ENCODE measurements at places on chromosomes 1 and 21.

DNA sequence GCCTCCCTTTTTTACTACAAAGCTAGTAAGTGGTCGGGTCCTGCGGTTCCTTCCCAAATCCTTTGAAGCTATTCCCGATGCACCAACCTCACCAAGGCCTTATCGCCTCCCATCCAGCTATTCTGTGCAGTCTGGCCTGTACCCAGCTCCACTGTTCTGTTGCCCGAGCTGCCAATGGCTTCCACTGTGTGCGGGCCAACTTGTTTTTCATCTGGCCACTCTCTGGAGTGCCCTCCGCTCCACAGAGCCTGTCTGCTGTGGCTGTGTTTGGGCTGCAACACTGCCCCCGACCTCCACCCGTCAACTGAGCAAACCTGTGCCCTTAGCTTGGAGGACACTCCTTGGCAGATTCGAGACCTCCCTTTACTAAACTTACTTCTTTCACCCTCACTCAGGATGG is 125.0 kb downstream of the KIAA0319L start:
- DNase-seq, result no peak

DNA sequence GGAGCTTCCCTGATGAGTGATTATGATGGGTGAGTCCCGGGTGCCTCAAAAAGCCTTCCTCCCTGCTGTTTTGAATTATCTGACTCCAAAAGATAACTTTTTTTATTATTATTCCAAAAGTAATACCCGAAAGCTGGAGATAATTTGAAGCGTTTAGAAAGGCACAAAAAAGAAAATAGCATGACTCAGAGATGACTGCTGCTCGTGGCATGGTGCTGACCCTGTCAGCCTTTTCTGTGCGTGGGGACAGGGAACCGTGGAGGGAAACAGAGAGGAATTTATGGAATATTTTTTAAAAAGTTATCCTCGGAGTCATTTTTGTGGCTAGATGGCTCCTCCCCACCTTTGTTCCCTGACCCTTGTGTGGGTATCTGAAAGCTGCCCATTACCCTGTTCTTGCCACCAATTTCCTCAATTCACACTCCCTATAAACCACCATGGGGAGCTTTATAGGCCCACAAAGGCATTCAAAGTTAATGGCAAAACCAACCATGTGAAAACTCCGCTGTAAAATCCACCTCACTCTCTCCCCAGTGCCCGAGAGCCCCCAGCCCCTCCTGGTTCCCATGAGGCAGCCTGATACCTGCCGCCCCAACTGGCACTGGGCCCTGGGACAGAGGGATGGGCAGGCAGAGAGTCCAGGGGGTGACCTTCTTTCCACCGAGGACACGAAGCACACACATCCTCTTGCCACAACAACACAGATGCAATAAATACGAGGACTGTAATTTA is 37.5 kb downstream of the IGSF21 start:
- no peak for DNase-seq

GRCh38 chr1:112713466-112714312 is 1.4 kb downstream of the PPM1J start:
- DNase-seq, result no peak

- DNase-seq, result no peak
Measured at GRCh38 chr1:172179918-172180317, 240.6 kb upstream of the C1orf105 start.

- no peak for DNase-seq
Measured at GRCh38 chr1:215710036-215710898, 143.2 kb downstream of the KCTD3 start.

DNA sequence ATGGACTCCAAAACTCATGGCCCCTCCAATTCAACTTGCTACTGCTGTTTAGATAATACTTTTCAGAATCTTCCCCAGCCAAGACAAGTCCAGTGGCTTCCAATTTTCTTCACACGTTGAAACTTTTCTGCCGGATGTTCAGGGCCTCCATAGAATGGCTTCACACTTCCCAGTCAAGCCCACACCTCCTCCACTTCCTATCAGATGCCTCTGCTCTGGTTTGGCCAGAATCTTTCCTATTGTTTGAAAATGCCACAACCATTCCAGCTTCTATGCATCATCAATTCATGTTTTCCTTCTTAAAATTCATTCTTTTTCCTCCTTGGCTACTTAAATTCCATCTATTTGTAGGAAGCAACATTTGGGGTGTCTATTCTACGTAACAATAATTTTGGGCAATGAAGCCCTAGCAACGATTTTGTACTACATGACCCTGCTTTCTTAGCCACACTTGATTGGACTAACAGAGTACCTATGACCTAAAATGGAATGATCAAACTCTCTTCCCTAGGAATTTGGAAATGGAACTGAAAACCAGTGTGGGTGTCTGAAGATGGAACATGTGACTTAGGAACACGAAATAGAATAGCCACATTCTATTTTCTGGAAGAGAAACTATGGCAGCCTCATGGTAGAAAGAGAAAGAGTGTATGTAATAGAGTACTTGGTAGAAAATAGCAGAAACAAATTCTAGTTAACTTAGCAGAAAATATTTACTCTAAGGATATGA is 74.1 kb upstream of the CNIH3 start:
- DNase-seq, result no peak

DNA sequence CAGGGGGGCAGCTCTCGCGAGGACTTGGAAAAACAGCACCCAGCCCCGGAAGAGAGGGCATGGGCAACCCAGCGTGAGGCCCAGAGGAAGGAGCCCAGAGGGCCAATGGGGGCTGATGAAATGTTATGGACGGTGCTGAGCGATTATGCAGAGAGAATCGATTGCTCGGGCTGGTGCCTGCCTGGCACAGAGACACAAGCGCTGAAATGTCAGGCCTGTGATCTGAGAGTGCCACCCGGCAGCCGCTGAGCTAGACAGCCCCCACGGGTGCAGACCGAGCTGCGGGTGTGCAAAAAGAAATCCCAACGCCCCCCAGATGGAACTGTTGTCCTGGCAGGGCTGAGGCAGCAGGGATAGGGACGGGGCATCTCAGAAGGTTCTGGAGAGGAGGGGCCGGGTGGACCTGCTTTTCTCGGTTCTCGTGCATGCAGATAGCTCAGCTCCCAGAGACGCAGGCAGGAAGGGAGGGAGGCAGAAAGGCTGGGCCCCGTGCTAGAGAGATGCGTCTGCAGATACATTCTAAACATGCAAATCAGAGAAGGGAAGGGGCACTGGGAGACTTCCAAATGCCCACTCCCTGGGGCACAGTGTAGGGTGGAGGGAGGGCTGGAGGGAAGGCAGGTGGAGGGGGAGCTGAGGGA is 41.5 kb downstream of the TAS1R2 start:
- DNase-seq, result no peak

GRCh38 chr1:164628772-164629171 is 69.8 kb downstream of the PBX1 start:
- no peak for DNase-seq

DNA sequence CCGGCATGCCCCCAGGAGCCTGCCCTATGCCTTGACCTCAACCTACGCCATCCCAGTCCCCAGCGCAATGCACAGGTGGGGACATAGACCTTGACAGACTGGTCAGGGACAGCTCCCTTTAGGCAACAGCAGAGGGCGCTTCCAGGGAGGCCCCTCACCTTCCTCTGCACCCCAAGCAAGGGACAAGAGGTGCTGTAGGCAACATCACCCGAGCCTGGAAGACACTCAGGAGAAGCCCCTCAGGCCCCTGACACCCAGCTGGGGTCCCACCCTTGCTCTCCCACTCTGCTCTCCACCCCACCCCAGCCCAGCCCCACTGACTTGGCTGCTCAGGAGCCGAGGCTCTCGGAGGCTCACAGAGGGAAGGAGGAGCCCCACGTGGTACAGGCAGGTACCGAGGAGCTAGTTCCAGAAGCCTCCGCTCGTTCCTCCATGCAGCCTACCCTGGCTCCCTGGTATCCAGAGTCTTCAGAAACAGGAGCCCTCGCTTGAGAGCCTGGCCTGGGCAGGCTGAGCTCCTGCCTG is 2.4 kb upstream of the WNT3A start:
- no peak for DNase-seq

GRCh38 chr1:182643699-182644098 is 39.5 kb upstream of the RGS16 start:
- DNase-seq, result no peak

DNA sequence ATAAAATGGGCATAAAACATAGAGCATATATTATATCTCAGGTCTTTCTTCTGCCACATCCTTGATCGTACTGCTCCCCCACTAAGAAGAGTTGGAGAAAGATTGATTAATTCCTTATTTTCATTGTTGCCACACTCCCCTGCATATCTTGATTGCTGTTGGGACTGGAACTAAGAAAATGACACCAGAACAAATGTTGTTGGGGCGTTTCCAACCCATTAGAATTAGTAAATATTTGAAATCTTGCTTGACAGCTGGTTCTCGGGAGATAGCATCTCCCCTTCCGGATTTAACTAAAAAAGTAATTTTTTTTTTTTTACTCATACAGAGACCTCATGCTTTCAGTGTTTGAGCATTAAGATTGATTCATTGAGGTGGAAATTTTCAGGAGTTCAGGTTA is 493.0 kb upstream of the PLXNA2 start:
- DNase-seq, result no peak

GRCh38 chr1:30320581-30320890 is 402.8 kb downstream of the MATN1 start:
- no peak for DNase-seq

DNA sequence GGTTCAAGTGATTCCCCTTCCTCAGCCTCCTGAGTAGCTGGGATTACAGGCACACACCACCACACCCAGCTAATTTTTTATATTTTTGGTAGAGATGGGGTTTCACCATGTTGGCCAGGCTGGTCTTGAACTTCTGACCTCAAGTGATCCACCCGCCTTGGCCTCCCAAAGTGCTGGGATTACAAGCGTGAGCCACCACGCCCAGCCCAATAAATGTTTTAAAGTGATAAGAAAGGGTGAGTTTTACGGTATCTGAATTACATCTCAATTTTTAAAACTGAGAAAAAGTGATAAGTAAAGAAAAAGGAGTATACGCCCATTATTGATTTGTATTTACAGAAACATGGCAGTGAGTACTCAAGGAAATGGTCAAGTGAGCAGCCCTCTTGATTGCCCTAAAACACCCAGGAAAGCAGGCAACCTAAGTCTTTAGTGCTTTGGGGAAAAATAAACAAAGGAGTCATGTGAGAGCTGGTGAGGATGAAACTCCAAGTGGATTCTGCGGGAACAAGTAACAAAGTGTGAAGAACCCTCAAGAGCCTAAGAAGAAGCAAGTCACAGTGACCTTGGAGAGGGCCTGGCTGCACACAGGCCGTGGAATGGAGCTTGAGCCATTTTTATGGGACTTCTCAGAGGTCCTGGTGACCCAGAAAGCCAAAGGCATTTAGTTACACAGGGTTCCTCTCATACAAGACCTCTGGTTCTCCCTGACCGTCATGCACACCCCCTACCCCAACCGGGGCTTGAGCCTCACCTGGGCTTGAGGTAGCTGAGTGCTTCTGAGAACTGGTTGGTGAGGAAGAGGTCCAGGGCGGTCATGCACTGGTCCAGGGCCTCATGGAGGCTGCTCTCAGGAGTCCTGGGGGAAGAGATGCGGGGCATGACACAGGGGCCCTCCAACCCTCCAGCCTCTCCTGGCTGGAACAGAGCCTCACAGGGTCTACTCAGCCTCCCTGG is 9.1 kb downstream of the TTC39A start:
- DNase-seq, result no peak

DNA sequence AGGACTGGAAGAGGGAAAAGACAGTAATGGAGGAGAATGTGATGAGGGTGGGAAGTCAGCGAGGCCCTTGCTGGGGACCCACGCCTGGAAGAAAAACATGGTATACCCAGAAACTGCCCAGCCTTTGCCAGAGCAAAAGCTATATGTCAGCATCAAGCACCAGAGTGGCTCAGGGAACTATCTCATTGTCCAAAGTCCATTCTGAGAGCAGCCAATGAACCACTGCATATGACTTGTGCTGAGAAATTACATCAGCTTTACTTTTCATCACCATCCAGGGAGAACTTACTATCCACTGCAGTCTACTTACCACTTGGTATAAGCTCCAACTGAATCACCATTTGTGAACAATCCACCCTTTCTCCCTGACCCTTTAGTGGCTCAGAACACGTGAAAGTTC is 148.1 kb downstream of the TTLL7 start:
- no peak for DNase-seq

- DNase-seq, result peak; percentile 50
Measured at GRCh38 chr21:30839304-30839703, 9.7 kb upstream of the KRTAP7-1 start.

GRCh38 chr1:32115496-32115895 is 7.6 kb downstream of the KPNA6 start:
- DNase-seq, result no peak

- peak; percentile 91 for DNase-seq
Measured at GRCh38 chr1:16226490-16227179, 10.3 kb downstream of the CPLANE2 start.

DNA sequence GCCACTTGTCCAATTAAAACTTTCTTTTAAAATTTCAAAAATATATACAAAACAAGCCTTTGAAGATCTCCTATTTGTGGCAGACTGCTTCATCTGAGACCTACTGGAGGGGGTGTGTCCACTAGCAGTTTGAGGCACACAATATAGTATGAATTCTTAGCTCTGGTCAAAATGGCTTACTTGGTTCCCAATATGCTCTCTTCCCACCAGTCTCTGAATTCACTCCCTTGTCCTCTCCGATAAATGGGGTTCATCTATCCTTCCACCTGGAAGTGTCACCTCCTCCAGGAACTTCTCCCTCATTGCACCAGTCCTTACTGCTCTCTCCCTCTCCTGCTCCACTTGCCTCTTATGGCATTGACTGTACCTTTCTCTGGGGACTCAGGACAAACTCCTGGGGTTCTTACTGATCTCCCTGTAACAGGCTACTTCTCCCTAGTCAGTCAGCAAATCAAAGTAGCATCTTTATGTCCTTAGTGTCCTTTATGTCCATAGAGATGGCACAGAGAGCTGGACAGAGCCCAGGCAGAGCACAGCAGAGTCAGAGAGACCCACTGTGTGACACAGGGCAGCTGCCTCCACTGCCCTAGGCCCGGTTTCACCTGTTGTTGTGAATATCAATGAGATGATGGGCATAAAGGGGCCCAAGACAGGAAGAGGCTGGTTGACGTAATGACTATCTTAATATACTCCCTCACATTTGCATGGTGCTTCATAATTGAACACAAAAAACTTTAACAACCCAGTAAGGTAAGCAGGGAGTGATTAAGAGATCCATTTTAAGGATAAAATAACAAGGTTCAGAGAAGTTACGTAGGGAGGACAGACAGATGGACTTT is 3.6 kb downstream of the ASAP3 start:
- DNase-seq, result no peak

- no peak for DNase-seq
Measured at GRCh38 chr21:45855248-45855811, 126.2 kb upstream of the COL6A1 start.

DNA sequence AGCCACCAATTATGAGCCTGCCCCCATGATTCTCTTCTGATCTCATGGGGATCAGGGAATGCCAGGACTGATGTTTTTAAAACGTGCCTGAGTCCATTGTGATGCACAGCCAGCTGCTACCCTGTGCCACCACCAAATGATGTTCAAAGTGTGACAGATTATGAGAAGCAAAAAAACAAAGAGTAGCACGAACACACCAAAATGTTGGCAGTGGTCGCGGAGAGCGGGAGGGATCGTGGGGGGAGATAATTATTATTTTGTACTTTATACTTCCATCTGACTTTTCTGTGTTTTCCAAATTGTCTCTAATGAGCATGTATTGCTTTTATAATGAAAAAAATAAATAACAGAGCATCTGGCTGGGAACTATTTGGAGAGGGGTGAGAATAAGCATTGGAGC is 50.5 kb downstream of the EPHB2 start:
- no peak for DNase-seq

Measured in right cardiac atrium (tissue), 5 donors.